CD4-positive, alpha-beta T cell (primary cell): ENCODE measurements at places on chromosomes 3 and 15. TPM values are rescaled to one million over a fixed set of nuclear protein-coding genes. Genes with fewer than 3 reads are reported as not detected.

The EDEM1 gene
- total RNA-seq: 114 TPM

DNA sequence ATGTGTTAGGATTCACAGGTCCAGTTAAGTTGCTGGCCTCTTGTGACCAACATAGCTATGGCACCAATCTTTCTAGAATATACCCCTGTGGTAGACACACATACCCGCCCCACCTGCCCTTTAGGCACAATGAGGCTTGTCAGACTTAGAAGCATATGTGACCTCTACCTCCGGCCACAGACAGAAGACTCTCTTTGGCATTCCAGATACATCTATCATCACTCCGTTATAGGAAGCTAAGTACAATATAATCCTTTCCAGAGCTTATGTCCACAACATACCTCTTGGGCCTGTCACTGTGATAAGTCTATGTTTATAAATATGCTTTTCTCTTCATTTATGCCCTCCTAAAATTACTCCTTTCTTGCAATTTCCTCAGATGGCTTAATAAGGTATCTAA is 39.8 kb downstream of the CD47 start:
- no peaks in the 10 kb centered on the region for H3K27me3 ChIP-seq
- peaks cover 89% of the 10 kb centered on the region for H3K36me3 ChIP-seq
- H3K4me3 ChIP-seq: no peak overlapping the region
- H3K4me1 ChIP-seq: peaks cover 11% of the 10 kb centered on the region
- no peak for DNase-seq

The MELTF gene
- 0.89 TPM for total RNA-seq

DNA sequence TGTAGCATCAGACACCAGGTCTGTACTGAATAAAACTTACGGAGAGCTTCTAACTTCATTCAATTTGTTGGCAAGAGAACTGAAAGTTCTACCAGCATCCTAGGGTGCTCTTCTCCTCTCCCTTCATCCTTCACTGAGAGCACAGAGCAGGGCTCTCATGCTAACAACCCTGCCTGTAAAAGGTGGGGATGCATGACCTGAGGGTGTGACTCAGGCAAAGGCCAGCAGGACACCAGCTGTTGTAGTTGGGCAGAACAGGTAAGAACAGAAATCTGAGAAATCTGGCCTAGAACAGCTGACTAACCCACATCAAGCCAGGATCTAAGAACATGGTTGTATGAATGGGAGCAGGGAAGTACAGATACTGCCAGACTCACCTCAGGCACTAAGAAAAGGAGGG is 64.2 kb downstream of the MYLK start:
- H3K27ac ChIP-seq: no peak overlapping the region
- no peaks in the 10 kb centered on the region for H3K36me3 ChIP-seq
- no peak for DNase-seq
- H3K27me3 ChIP-seq: no peaks in the 10 kb centered on the region

GRCh38 chr3:122770521-122771202 is 23.0 kb downstream of the HSPBAP1 start:
- no peak overlapping the region for H3K27ac ChIP-seq
- H3K4me3 ChIP-seq: no peak overlapping the region
- no peaks in the 10 kb centered on the region for H3K27me3 ChIP-seq
- H3K4me1 ChIP-seq: no peaks in the 10 kb centered on the region
- no peak for DNase-seq

- no peak overlapping the region for H3K4me3 ChIP-seq
- DNase-seq: no peak
- no peak overlapping the region for H3K27ac ChIP-seq
- H3K4me1 ChIP-seq: no peaks in the 10 kb centered on the region
- no peaks in the 10 kb centered on the region for H3K36me3 ChIP-seq
Observed at GRCh38 chr3:7977245-7978086, 524.2 kb upstream of the LMCD1 start.

The ABI3BP gene
- total RNA-seq: not detected

The TRH gene
- total RNA-seq: not detected

The GPR15 gene
- 8.4 TPM for total RNA-seq

The GRM2 gene
- total RNA-seq: 4.2 TPM

The CNTN3 gene
- total RNA-seq: not detected

- no peak for DNase-seq
- H3K36me3 ChIP-seq: peaks cover 5% of the 10 kb centered on the region
- H3K4me1 ChIP-seq: no peaks in the 10 kb centered on the region
Observed at GRCh38 chr3:190532731-190533203, 18.9 kb downstream of the IL1RAP start.

DNA sequence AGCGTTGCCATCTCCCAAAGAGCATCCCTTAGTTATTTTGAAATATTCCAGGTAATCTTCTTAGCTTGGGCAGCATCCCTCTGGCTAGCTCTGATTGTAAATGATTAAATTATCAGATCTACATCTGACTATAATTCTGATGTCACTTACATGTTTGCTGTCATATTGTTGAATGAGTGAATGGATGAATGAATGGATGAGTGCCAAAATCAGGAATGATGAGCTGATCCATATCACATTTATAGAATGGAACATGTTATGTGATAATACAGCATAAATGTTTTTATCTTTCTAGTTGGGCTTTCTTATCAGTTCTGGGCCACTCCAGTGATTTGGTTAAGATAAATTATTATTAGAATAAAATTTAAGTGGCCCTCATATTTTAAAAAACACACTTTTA is 14.0 kb downstream of the FAN1 start:
- H3K36me3 ChIP-seq: peaks cover 71% of the 10 kb centered on the region
- no peak overlapping the region for H3K27ac ChIP-seq
- DNase-seq: no peak
- no peaks in the 10 kb centered on the region for H3K4me1 ChIP-seq

GRCh38 chr3:187913617-187914033 is 168.4 kb upstream of the BCL6 start:
- H3K36me3 ChIP-seq: no peaks in the 10 kb centered on the region
- no peak overlapping the region for H3K4me3 ChIP-seq
- peaks cover 11% of the 10 kb centered on the region for H3K4me1 ChIP-seq
- no peaks in the 10 kb centered on the region for H3K27me3 ChIP-seq

- H3K4me3 ChIP-seq: no peak overlapping the region
- no peak overlapping the region for H3K27ac ChIP-seq
- no peaks in the 10 kb centered on the region for H3K4me1 ChIP-seq
Observed at GRCh38 chr3:107969525-107969924, 121.3 kb downstream of the CD47 start.

- no peaks in the 10 kb centered on the region for H3K27me3 ChIP-seq
- DNase-seq: no peak
- no peak overlapping the region for H3K27ac ChIP-seq
- no peak overlapping the region for H3K4me3 ChIP-seq
- no peaks in the 10 kb centered on the region for H3K4me1 ChIP-seq
- H3K36me3 ChIP-seq: peaks cover 5% of the 10 kb centered on the region
Observed at GRCh38 chr3:119659606-119660291, 640 bp downstream of the POPDC2 start.

- H3K27me3 ChIP-seq: no peaks in the 10 kb centered on the region
- no peaks in the 10 kb centered on the region for H3K4me1 ChIP-seq
- no peak for DNase-seq
- H3K36me3 ChIP-seq: no peaks in the 10 kb centered on the region
- no peak overlapping the region for H3K4me3 ChIP-seq
Observed at GRCh38 chr3:170426240-170426797, 7.7 kb downstream of the CLDN11 start.

- H3K4me1 ChIP-seq: no peaks in the 10 kb centered on the region
- H3K36me3 ChIP-seq: peaks cover 47% of the 10 kb centered on the region
- H3K27ac ChIP-seq: no peak overlapping the region
- H3K4me3 ChIP-seq: no peak overlapping the region
- no peaks in the 10 kb centered on the region for H3K27me3 ChIP-seq
- DNase-seq: no peak
Observed at GRCh38 chr15:50925281-50925680, 16.8 kb downstream of the AP4E1 start.

DNA sequence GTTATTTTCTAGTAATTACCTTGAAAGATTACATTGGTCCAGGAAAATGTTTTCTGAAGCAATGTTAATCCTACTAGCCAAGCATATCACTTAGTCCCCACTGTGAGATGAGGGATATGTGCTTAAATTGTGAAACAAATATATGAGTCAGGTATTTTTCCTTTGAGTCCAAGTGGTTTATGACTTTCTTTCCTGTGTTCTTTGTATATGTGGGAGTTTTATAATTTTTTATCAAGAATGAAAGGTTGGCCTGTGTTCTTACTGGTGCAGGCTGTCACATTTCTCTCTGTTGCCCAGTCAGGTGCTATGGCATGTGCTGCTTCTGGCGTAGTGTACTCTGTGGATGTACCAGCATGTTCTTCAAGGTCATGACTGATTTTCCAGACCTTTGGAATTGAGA is 147.4 kb downstream of the CMSS1 start:
- H3K36me3 ChIP-seq: no peaks in the 10 kb centered on the region
- H3K4me1 ChIP-seq: no peaks in the 10 kb centered on the region
- H3K27ac ChIP-seq: no peak overlapping the region
- no peaks in the 10 kb centered on the region for H3K27me3 ChIP-seq
- no peak overlapping the region for H3K4me3 ChIP-seq
- no peak for DNase-seq

The MUC20 gene
- total RNA-seq: 3.9 TPM

- no peaks in the 10 kb centered on the region for H3K27me3 ChIP-seq
- no peak overlapping the region for H3K4me3 ChIP-seq
Observed at GRCh38 chr15:84992157-84992944, 10.7 kb downstream of the PDE8A start.

- no peaks in the 10 kb centered on the region for H3K27me3 ChIP-seq
- no peaks in the 10 kb centered on the region for H3K36me3 ChIP-seq
- no peak overlapping the region for H3K4me3 ChIP-seq
- H3K4me1 ChIP-seq: no peaks in the 10 kb centered on the region
- no peak for DNase-seq
Observed at GRCh38 chr15:68371160-68371559, 60.8 kb downstream of the ITGA11 start.

GRCh38 chr15:49046220-49047102 is at the start of gene SECISBP2L:
TSS of gene SECISBP2L (minus strand) at chr15:49046446. CDS start at chr15:49046299, 147 bp downstream.
- no peaks in the 10 kb centered on the region for H3K36me3 ChIP-seq
- H3K27me3 ChIP-seq: no peaks in the 10 kb centered on the region
- peak within 1 kb of the TSS; percentile 66 for H3K4me3 ChIP-seq
- peak; percentile 79 for DNase-seq
- H3K4me1 ChIP-seq: peaks cover 11% of the 10 kb centered on the region

The SNURF gene
- total RNA-seq: 44.0 TPM

The SPINK8 gene
- not detected for total RNA-seq

GRCh38 chr3:8282541-8283165 is 219.0 kb upstream of the LMCD1 start:
- no peaks in the 10 kb centered on the region for H3K4me1 ChIP-seq
- DNase-seq: no peak
- no peaks in the 10 kb centered on the region for H3K36me3 ChIP-seq
- H3K27me3 ChIP-seq: no peaks in the 10 kb centered on the region
- H3K4me3 ChIP-seq: no peak overlapping the region

The LDHAL6B gene
- total RNA-seq: not detected

- H3K27ac ChIP-seq: peak overlapping the region; percentile 98
- peaks cover 34% of the 10 kb centered on the region for H3K4me1 ChIP-seq
- H3K4me3 ChIP-seq: peak overlapping the region; percentile 88
- H3K27me3 ChIP-seq: no peaks in the 10 kb centered on the region
Observed at GRCh38 chr3:57557085-57557537, 1.0 kb downstream of the PDE12 start.

DNA sequence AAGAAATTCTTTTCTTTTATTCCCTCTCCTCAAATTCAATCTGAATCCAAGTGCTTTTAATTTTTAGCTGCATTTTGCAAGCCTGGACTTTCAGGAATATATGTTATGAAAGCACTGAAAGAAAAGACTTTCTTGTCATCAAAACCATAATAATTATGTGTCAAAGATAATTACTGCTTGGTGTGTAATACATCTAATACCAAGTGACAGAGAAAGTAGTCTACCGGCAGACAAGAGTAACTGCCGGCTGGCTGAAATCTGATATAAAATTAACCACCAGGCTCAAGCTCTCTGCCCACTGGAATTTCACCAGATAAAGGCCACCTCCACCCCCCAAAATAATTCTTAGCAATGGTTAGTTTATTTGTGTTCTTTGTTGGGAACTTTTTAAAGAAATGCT is 220.9 kb upstream of the CDIN1 start:
- H3K27ac ChIP-seq: no peak overlapping the region
- H3K36me3 ChIP-seq: no peaks in the 10 kb centered on the region
- H3K27me3 ChIP-seq: no peaks in the 10 kb centered on the region
- DNase-seq: no peak
- no peaks in the 10 kb centered on the region for H3K4me1 ChIP-seq
- no peak overlapping the region for H3K4me3 ChIP-seq

GRCh38 chr3:40701016-40701588 is 176.3 kb downstream of the ZNF621 start:
- no peak overlapping the region for H3K27ac ChIP-seq
- H3K4me3 ChIP-seq: no peak overlapping the region
- no peaks in the 10 kb centered on the region for H3K36me3 ChIP-seq
